ENCODE measurements at places on chromosomes 16 and 17. TPM values are rescaled to one million over a fixed set of nuclear protein-coding genes. Genes with fewer than 3 reads are reported as not detected.

DNA sequence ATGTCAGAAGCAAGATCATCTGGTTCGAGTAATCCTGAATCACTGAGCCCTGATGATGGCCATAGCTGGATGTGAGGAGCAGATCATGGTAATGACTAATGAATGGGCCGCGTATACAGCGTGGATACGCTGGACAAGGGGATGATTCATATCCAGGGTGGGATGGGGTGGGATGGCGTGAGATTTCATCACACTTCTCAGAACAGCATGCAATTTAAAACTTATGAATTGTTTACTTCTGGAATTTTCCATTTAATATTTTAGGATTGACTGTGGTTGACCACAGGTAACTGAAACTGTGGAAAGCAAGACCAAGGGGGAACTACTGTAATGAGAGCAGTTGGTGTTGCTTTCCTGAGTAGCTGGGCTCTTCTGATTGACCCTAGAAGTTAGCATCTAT is 225.5 kb downstream of the STX8 start:
- H3K4me1 ChIP-seq = peaks cover 5% of the 10 kb centered on the region
- H3K27ac ChIP-seq = no peak overlapping the region
- H3K36me3 ChIP-seq = no peaks in the 10 kb centered on the region

GRCh38 chr17:6489016-6489550 is 44.8 kb downstream of the PIMREG start:
- no peaks in the 10 kb centered on the region for H3K36me3 ChIP-seq
- no peak overlapping the region for H3K4me3 ChIP-seq
- no peak for DNase-seq
- H3K27ac ChIP-seq = no peak overlapping the region
- H3K27me3 ChIP-seq = no peaks in the 10 kb centered on the region

- no peak for DNase-seq
- no peaks in the 10 kb centered on the region for H3K27me3 ChIP-seq
- H3K27ac ChIP-seq = no peak overlapping the region
- no peaks in the 10 kb centered on the region for H3K4me1 ChIP-seq
Measured at GRCh38 chr17:69268543-69269014, 40.0 kb upstream of the ABCA10 start.

- DNase-seq = peak; percentile 30
- H3K27ac ChIP-seq = peak overlapping the region; percentile 91
- H3K27me3 ChIP-seq = no peaks in the 10 kb centered on the region
- H3K4me1 ChIP-seq = peaks cover 72% of the 10 kb centered on the region
- H3K36me3 ChIP-seq = peaks cover 46% of the 10 kb centered on the region
Measured at GRCh38 chr17:76558198-76559095, 18.6 kb downstream of the PRCD start.

GRCh38 chr17:31580706-31581490 is 189.4 kb downstream of the RAB11FIP4 start:
- no peaks in the 10 kb centered on the region for H3K4me1 ChIP-seq
- H3K36me3 ChIP-seq = no peaks in the 10 kb centered on the region
- H3K27ac ChIP-seq = no peak overlapping the region

DNA sequence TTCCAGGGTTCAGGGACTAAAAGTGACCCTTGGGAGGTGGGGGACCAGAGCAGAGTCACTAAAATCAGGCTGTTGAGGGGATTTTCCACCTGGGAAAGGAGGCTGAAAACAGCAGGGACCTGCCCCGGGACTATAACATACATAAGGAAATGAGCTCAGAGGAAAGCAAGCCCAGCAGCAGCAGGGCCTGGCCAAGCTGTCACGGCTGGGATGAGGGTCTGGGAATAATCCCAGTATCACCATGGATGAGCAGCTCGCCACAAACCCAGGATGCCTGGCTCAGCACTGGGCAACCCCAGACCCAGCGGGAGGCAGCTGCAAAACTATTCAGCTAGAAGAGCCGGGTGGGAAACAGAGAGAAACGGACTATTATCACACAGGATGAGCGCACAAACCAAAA is 72.4 kb downstream of the RPH3AL start:
- no peak for DNase-seq
- no peaks in the 10 kb centered on the region for H3K36me3 ChIP-seq
- no peak overlapping the region for H3K4me3 ChIP-seq

DNA sequence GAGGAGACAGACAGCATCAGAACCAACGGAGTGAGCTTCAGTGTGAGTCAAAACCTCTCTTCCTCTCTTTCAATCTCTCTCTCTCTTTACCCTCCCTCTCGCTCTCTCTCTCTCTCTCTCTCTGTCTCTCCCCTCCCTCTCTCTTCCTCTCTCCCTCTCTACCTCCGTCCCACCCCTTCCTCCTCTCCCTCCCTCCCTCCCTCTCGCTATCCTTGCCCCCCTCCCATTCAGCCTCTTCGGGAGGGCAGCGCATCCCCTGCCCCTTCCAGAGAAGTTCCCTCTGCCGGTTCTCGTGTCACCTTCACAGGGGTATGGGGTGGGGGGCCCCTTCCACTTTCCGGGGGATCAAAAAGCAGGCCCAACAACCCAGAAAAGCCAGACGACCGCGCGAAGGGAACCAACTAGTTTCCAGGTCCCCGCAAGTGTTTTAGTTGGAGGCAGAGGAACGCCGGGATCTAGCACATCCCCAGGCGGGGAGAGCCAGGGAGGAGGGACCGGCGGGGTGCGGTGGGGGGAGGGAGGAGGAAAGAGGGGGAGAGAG is 28.9 kb upstream of the RBFOX1 start:
- H3K36me3 ChIP-seq = no peaks in the 10 kb centered on the region
- H3K27me3 ChIP-seq = peaks cover 5% of the 10 kb centered on the region
- H3K27ac ChIP-seq = no peak overlapping the region
- H3K4me1 ChIP-seq = no peaks in the 10 kb centered on the region
- DNase-seq = no peak

- H3K27ac ChIP-seq = peak overlapping the region; percentile 97
- no peak for DNase-seq
- peaks cover 58% of the 10 kb centered on the region for H3K36me3 ChIP-seq
- H3K4me3 ChIP-seq = peak overlapping the region; percentile 97
Measured at GRCh38 chr17:78735832-78736525, 46.1 kb downstream of the CYTH1 start.

- H3K27ac ChIP-seq = no peak overlapping the region
- peaks cover 43% of the 10 kb centered on the region for H3K36me3 ChIP-seq
- no peaks in the 10 kb centered on the region for H3K4me1 ChIP-seq
- no peak for DNase-seq
- H3K27me3 ChIP-seq = no peaks in the 10 kb centered on the region
Measured at GRCh38 chr16:84054271-84054670, 11.7 kb upstream of the SLC38A8 start.

DNA sequence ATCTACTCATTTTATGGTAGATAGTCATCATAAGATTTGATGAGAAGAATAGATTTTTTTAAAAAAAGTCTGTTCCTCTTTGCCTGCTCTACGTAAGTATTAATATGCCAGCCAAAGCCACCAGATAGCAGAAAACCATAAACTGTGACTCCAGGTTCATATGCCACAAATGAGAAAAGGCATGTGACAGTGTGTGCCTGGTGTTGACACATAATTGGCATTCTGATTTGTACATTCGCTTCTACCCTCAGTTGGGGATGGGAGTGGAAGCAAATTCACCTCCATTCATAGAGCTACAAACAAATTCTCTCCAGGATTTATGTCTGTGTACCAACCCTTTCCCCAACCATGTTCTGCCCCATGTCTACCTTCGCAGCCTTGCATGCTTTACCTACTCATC is 391.6 kb downstream of the PMP22 start:
- H3K27me3 ChIP-seq = no peaks in the 10 kb centered on the region
- no peaks in the 10 kb centered on the region for H3K4me1 ChIP-seq

The METTL26 gene
- 66.6 TPM for total RNA-seq

The MPV17L gene
- not detected for total RNA-seq
